ENCODE measurements at places on chromosomes 2 and 18.

GRCh38 chr2:117702098-117702497 lies 112.4 kb upstream of the DDX18 start:
- no peak for DNase-seq

DNA sequence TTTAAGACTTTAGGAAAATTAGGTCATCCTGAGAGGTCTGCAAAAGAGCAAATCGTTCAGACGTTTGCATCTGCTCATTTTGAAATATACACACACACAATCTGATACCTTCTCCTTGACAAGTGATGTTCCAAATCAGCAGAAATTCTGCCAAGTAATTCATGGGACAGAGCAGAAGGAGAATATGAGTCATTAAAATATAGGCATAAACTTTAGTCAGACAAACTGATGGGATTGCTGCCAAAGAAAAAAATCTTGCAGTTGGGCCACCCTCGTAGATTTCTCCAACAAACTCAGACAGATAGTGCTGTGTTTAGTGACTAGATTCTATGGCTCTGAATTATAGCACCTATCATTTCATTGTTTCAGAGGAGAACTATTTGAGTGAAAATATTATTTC lies 336.3 kb downstream of the NYAP2 start:
- DNase-seq, result no peak

GRCh38 chr2:182049372-182050148 lies 63.9 kb downstream of the PPP1R1C start:
- no peak for DNase-seq

GRCh38 chr2:174245065-174245464 lies 3.3 kb downstream of the OLA1 start:
- DNase-seq, result no peak

DNA sequence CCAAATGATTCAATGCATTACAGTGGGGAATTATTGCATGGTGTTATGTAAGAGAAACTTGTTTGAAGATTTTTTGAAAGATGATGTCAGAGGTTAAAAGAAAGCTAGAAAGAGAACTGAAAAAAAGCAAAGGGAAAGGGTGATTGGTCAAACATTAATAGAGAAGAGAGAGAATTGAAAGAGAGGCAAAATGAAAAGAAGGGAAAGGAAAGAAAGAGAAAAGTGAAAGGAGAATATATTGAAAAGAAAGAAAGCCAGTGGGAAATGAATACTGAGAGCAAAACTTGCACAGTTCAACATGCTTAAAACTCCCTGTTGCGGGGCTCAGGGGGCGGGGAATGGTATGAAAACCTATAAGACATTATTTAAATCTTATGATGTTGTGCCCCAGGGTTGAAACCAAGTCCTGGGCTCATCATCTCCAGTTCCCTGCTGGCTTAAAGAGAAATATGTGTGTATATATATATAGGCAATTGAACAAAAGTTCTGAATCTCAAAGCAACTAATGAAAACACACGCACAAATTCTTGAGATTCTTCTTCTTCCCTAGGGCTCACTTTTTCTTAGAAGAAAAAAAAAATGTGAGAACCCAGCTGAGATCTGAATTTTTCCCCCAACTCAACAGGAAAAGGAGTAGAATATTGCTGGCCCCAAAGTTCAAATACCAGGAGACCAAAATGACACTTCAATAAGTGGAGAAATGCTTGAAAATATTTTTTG lies 2045.9 kb upstream of the CELF4 start:
- DNase-seq, result no peak

- DNase-seq, result no peak
These were observed 77.7 kb downstream of the MYT1L start for GRCh38 chr2:2253172-2254016.

DNA sequence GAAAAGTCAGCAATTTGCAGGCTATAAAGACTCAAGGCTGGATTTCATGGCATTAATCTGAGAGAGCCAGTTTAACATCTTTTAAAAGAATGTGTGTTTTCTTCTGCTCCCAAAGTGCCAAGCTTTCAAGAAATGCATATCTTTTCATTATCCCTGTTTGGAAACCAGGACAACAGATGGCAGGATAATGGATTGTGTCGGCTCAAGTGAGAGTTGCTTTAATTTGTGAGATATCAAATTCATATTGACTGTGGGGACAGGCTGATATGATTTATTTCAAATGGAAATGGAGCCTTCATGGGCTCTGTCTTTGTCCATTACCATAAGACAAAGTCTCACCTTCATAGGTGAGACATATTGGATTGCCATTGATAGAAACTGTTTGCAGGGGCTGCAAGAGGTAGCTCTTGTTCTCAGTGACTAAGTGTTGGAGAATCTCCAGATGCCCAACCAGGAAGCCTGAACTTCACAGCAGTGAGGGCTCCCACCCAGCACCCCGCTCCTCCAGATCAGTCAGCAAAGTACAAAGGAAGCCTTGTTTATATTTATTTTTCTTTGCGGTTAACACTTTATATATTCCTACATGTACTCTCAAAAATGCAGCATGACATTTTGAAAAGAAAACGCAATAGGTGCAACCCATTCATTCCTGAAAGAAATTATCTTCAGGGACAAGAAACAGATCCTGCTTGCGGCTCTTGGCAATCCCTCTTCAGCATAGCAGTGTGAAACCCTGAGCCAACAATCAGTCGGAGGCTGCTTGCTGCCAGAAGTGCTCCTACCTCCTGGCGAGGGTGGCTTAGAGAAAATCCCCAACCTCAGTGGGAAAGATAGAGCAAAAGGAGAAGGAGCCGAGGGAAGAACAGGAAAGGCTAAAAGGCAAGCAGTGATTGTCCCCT lies 65.8 kb upstream of the ATL2 start:
- peak; percentile 85 for DNase-seq

- DNase-seq, result no peak
These were observed 14.0 kb downstream of the USP14 start for GRCh38 chr18:172361-172760.

GRCh38 chr18:75588412-75588811 lies 160.9 kb upstream of the SMIM21 start:
- no peak for DNase-seq

DNA sequence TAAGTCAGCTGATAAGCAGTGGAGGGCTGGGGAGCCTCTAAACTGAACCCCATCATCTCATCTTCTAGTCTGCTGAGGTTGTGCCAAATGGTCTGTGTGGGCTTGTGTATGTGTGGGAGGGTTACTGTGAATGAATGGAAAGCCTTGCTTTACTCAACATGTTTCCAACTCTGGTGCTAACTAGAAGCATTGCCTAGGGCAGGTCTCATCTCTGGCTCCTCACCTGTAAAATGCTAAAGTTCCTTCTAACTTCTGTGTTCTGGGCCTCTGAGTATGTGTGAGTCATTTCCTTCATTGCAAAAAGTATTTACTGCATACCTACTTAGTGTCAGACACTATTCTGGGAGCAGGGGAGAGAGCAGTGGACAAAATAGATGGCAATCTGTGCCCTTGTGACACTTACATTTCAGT lies 1.3 kb downstream of the LIPG start:
- no peak for DNase-seq

DNA sequence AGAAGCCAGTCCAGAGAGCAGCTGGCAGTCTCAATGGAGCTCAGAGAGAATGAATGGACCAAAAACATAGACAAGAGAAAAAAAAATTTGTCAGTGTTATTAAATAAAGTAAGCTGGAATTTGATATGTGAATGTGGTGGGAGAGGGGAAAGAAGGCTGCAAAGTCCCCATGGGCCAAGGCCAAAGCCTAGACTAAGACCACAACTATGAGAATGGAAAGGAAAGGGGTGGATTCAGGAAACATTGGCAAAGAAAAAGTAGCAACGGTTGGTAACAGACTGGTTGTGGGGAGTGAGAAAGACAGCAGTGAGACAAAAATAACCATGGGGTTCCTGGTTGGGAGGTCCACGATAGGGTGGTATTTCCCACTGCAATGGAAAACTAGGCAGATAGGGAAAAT lies 47.0 kb downstream of the ZEB2 start:
- DNase-seq, result no peak

Measured in NCI-H524 (cell line).